Aorta (tissue), 5 donors: ENCODE measurements at places on chromosomes 2 and 18.
A peak's percentile ranks its signal among the peaks of the same experiment; 100 is the strongest.

GRCh38 chr2:53744395-53745065, 23.1 kb upstream of the CHAC2 start:
- no peak for DNase-seq

DNA sequence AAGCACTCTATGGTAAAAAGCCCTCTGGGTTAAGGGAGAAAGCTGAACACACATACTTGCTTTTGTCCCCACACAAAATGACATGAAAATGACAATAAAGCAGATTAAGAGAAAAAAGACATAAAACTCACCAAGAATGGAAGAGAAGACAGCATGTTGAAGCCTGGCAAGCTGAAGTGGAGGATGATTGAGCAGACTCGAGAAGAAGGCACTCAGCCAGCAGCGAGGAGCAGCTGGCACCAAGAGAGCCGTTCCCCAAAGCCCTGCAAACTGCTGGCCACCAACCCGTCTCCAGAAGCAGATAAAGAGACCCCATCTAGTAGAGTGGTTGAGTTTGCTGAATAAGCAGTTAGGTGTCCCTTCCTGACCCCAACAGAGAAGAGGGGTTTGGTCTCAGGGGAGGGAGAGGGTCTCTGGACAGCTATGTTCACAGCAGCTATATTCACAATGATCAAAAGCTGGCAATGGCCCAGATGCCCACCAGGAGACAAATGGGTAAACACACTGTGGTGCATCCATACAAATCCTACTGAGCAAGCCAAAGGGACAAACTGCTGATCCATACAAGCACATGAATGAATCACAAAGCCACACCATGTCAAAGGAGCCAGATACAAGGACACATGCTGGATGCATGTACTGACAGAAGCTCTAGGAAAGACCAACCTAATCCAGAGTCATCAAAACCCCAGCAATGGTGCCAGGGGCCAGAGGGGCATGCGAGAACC, 36.9 kb downstream of the FAM168B start:
- no peak for DNase-seq

DNA sequence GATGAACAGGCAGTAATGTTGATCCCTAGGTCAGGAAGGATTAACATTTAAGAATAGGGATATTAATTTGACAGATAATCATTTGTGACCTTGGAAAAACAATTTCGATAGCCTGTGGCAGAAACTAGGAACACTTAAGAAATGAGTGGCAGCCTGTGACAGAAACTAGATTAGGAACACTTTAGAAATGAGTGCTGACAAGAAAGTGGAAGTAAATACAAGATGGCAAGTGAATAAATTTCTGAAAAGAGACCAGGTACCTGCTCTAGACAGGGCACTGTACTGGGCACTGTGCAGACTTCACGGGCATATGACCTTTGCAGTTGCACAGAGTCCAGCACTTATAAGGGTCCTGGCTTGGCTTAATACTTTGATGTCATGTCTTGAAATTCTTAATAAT, 5.5 kb upstream of the HNRNPA3 start:
- DNase-seq, result no peak

DNA sequence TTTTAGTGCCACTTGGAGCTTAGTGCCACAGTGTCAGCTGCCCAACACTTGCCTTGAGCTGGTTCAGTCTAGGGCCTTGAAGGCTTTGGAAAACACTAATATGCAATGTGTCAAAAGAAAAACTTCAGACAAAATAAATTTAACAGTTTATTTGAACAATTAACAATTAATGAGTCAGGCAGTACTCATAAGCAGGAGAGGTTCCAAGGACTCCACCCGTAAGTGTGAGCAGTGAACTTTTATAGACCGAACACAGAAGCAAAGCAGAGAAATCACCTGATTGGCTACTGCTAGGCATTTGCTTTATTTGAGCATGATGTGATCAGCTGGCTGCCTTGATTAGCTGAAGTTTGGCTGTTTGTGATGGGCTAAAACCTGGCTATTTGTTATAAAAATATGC, 49.5 kb upstream of the TBC1D8 start:
- DNase-seq, result no peak

DNA sequence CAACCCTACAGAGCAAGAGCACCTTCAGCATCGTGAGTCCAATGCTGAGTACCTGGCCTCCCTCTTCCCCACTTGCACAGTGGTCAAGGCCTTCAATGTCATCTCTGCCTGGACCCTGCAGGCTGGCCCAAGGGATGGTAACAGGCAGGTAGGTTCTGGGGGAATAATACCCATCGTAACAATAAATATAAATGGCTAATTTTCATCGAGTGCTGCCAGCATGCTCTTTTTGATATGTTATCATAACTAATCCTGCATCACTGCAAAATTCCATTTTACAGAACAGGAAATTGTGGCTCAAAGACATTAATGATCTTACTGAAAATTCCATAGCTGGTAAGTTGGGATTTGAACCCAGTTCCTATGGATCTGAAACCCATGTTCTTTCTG, 22.2 kb downstream of the STEAP3 start:
- no peak for DNase-seq

- peak; percentile 55 for DNase-seq
Measured at GRCh38 chr2:113157897-113158753, 15.6 kb upstream of the PSD4 start.

- DNase-seq, result no peak
Measured at GRCh38 chr2:99448556-99448955, 41.3 kb downstream of the REV1 start.

GRCh38 chr2:117979911-117980701, 33.8 kb downstream of the CCDC93 start:
- no peak for DNase-seq

GRCh38 chr2:222606306-222606705, 49.6 kb downstream of the FARSB start:
- DNase-seq, result no peak

GRCh38 chr18:5513947-5514346, 29.9 kb downstream of the EPB41L3 start:
- DNase-seq, result no peak

- DNase-seq, result no peak
Measured at GRCh38 chr18:76721207-76721996, 101.0 kb upstream of the ZNF236 start.

GRCh38 chr2:129144082-129144791, 825.6 kb upstream of the HS6ST1 start:
- DNase-seq, result no peak

- no peak for DNase-seq
Measured at GRCh38 chr2:26300234-26300925, 45.6 kb upstream of the SELENOI start.

- no peak for DNase-seq
Measured at GRCh38 chr2:142796161-142796560, 81.3 kb upstream of the KYNU start.

GRCh38 chr2:59223742-59224141, 982.6 kb upstream of the FANCL start:
- DNase-seq, result no peak
